Stimulated activated CD8-positive, alpha-beta memory T cell treated with anti-CD3 and anti-CD28 coated beads, Interleukin-4, amount 100 ng/mL, for 4 hours (primary cell): ENCODE measurements at places on chromosomes 2 and 18.

DNA sequence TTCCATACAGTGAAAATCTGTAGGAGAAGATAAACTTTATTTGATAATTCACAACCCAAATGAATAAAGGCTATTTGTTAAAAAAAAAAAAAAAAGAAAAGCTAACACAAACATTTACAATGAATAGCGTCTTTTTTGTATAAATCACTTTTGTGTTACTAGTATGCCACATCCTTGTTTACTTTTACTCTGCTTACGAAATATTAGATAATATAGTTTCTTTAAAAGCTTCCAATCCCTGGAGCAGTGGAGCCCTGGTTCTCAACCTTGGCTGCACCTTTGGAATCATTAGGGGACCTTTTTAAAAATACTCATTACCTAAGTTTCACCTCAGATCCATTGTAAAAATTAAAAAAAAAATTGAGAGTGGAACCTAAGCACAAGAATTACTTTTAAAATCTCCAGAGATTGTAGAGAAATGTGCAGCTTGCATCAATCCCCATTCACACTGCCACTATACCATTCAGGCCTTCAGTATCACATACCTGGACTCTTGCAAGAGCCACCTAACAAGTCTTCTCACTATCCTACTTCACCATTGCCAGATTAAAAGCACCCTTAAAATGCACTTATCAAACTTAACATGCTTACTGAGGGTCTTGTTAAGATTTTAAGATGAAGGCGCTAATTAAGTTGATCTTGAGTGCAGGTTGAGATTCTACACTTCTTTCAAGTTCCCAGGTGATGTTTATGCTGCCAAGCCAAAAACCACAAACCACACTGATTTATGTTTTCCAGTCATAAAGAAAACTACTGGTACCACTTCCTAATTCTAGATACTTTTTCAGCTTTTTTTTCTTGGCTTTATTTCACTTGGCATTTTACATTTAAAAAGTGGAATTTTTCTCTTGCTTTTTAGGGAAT lies 59.7 kb upstream of the ZC3H15 start:
- no peak for DNase-seq

DNA sequence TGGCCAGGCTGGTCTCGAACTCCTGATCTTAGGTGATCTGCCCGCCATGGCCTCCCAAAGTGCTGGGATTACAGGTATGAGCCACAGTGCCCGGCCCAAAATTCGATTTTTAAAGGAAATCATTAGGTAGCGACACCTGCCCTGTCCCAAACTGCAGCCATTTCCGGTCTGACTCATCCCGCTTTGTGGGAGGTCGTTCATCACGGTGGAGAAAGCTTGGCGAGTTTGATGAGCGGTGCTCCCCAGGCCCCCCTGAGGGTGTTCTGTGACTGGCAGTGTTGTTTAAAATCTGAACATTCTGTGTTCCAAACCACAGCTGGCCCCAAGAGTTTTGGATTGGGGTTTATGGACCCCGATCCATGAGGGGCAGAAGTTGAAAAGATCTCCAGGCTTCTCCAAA lies 53.0 kb upstream of the GLI2 start:
- DNase-seq, result no peak

DNA sequence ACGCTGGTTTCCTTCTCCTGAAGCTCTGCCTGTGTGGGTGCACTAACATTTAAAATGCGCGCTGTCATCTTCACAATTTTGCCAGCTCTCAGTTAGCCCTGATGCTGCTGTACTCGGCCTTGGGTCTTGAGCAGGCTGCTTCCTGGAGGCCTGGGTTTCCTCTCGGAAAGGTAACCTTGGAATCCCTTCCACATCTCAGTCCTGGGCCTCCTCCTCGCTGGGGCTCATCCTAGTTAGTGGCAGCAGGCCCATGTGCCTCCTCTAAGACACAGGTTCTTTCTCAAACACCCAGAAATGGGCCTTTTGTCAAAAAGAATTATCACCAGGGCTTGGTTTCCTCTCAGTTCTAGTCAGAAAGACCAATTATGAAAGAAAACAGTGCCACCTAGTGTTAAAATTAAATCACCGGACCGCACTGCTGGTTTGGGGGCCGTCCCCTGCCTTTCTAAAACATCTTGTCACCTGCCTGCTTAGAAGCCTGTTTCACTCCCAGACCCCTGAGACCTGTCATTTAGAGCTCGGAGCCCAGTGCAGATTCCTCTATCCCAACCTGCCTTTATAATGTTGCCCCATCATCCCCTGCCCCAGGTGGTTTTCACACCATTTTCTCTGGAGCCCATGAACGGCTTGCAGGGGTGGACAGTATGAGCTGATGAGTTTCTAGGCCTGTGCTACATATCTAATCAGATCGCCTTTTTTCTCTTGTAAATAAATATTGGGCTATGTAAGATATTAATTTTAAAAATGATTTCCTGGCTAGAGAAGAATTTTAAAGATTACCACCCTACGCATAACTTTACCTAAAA lies 42.4 kb downstream of the HK2 start:
- no peak for DNase-seq

DNA sequence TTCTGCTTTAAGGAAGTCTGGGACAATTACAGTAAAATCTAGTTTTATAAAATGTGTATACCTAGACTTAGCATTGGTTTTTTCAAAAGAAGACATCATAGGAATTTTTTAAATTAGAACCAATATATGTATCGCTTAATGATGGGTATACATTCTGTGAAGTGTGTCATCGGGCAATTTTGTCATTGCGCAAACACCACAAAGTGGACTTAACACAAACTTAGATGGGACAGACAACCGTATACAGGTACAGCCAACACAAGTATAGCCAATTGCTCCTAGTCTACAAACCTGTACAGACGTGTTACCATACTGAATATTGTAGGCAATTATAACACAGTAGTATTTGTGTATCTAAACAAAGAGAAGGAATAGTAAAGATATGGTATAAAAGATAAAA lies 12.7 kb downstream of the MYO1B start:
- DNase-seq, result no peak

DNA sequence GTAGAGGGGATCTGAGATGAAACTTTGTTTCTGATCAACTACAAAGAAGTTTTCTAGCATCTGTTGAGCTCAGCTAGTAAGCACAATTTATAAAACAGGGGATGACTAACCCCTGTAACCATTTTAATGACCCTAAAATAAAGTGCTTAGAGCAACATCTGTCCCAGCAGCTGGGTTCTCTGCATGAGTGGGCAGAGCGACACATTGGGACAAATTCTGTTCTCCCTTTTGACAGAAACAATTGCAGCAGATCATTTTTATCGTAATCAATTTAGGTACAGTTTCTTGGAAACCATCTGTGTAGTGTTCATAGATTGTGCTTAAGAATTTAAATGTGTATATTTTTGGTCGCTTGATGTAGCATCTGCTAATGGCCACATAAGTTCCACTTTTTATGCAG lies 678.0 kb downstream of the RNF144A start:
- DNase-seq, result no peak

- no peak for DNase-seq
Measured at GRCh38 chr2:200455958-200456421, 53.9 kb downstream of the KCTD18 start.

- DNase-seq, result no peak
Measured at GRCh38 chr18:22974707-22975106, 41.6 kb downstream of the RBBP8 start.

- DNase-seq, result no peak
Measured at GRCh38 chr18:7749510-7749981, 182.4 kb downstream of the PTPRM start.

DNA sequence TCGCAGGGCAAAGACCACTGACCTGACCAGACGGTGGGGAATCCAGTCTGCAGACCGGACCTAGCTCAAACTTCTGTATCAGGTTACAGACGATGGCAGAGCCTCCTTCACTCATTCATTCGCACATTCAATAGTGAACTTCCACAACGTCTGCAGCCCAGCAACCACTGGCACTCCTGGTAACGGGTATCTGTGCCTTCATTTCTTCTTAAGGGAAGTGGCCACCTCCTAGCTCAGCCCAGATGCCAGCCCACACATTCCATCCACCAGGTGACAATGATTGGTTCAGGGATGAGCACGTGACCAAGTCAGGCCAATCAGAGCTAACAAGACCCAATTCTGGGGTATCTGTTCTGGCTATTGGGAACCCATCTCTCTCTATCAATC lies 15.9 kb upstream of the ARMC9 start:
- DNase-seq, result no peak

- DNase-seq, result no peak
Measured at GRCh38 chr2:42967959-42968674, 175.7 kb upstream of the HAAO start.

DNA sequence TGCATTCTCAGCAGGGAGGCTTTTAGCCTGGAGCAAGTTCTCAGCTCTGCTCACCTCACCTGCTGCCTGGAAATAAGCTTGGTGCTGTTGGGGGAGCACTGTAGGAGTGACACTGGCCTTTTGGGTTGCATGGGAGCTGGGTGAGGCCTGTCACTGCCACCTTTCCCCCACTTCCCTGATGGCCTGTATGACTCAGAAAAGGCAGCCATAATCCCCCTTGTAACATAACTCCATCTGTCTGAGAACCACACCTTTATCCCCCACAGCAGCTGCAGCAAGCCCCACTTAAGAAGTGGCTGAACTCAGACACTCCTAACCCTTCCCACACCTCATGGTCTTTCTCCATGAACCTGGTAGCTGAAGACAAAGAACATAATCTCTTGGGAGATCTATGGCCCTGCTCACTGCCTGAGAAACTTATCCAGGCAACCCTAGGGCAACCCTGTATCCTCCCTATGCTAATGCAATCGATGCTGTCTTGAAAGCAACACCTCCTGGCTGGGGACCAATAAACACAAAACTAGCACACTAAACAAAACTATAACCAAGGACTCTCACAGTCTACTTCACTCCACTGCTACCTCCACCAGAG lies 258.9 kb upstream of the OSR1 start:
- DNase-seq, result no peak

DNA sequence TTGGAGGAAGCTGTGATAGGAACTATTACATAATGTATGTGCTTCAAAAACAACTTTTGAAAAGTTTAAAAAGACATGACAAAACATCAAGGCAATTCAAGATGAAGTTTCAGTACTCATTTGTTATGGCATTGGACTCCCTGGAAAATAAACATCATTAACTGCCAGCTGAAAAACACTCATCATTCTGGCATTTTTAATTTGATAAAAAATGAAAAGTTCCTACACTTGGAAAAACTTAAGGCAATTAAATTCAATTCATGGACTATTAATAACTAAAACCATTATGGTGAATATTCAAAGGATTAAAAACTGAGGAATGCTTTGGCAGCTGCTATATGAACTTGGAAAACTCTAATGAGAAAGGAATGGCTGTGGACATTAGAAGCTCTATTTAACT lies 8.5 kb downstream of the TYW5 start:
- DNase-seq, result no peak

DNA sequence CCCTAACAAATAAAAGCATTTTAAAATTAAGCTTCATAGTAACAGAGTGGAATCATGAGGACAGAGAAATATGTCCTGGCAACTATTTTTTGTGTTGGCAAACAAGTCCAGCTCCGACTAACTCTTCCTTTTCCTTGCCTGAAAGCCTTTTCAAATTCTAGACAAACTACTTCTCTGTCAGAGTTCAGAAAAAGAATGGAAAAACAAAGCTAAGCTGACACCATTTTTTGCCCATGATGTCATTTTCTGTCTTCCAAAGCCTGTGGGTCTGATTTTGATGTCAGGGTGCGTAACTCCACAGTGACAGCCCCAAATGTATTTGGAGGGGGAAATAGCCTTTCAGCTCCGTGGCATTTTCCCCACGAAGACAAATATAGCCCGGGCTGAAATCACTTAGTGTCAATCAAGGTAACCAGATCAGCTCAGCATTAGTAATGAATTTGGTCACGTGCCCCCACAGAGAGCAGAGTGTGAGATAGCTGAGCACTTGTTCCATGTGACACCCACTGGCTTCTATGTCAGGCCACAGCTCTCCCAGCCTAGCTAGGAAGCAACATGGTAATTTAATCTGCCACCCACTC lies 233.0 kb upstream of the SIX2 start:
- no peak for DNase-seq

GRCh38 chr2:227827143-227827542 lies 13.5 kb downstream of the CCL20 start:
- no peak for DNase-seq

- DNase-seq, result no peak
Measured at GRCh38 chr2:188050726-188051125, 240.9 kb upstream of the GULP1 start.

GRCh38 chr2:232781765-232782164 lies 5.4 kb upstream of the KCNJ13 start:
- no peak for DNase-seq

GRCh38 chr2:196968516-196968915 lies 42.0 kb upstream of the PGAP1 start:
- no peak for DNase-seq

DNA sequence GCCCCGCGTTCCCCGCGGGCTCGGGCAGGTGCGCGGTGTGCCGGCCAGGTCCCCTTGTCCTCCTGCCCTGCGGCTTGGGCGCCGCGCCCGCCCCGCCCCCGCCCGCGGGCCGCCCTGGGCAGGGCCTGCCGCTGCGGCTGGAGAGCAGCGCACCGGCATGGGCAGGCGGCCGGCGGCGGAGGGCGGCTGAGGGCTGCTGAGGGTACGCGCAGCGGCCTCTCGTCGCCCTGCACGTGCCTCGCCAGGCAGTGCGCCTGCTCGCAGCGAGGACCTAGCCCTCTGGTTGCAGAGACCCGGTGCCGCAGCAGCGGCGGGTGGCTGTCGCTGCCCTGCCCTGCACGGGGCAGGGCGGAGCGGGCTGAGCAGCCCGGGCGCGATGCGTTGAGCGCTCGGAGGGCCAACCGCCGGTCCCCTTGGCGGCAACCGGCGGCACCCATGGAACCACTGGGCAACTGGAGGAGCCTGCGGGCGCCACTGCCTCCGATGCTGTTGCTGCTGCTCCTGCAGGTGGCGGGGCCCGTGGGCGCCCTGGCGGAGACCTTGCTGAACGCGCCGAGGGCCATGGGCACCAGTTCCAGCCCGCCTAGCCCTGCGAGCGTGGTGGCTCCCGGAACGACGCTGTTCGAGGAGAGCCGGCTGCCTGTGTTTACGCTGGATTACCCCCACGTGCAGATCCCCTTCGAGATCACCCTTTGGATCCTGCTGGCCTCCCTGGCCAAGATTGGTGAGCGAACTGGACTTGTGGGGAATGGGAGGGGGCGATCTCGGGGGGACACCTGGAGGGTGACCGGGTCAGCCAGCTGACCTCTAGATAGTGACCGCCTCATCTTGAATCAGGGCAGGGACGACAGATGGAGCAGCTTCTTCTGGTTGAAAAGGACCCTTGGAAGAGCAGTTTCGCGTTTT lies at the start of gene SLC9A2:
TSS of gene SLC9A2 (plus strand) at position 140 of the 906 bp plus-strand sequence. CDS start at position 436, 296 bp downstream.
- no peak for DNase-seq

DNA sequence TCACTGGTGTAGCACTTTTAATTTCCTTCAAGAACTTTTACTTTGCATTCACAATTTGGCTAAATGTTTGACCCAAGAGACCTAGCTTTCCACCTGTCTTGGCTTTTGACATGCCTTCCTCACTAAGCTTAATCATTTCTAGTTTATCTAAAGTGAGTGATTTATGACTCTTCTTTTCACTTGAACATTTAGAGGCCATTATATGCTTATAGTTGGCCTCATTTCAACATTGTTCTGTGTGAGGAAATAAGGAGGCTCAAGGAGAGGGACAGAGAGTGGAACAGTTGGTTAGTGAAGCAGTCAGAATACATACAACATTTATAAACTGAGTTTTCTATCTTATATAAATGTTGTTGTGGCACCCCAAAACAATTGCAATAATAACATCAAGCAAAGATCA lies 489.3 kb upstream of the CDH2 start:
- no peak for DNase-seq

GRCh38 chr2:165193178-165193777 lies 10.6 kb downstream of the SCN3A start:
- DNase-seq, result no peak

- no peak for DNase-seq
Measured at GRCh38 chr18:61127714-61128467, 205.3 kb upstream of the CDH20 start.
